Endothelial cell of umbilical vein (primary cell): ENCODE measurements at places on chromosomes 2 and 18.

DNA sequence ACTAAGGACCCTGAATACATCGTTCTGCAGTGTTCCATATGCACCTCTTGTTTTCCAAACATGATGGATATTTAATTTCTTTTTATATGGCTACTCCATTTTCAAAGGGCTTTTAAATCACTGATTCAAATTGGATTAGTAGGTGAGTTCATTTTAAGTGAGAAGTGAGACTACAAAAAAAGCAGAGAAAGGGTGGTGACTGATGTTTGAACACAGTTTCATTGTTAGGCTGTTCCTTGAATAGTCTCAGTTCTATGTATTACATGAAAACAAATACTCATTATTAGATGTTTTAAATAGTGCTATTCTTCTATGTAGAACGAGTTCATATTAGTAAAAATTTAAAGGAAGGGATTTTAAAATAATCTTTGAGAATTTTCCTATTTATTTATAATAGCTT lies 72.7 kb upstream of the STON1 start:
- DNase-seq: no peak

GRCh38 chr2:9908639-9909038 lies 42.9 kb upstream of the GRHL1 start:
- no peak for DNase-seq

DNA sequence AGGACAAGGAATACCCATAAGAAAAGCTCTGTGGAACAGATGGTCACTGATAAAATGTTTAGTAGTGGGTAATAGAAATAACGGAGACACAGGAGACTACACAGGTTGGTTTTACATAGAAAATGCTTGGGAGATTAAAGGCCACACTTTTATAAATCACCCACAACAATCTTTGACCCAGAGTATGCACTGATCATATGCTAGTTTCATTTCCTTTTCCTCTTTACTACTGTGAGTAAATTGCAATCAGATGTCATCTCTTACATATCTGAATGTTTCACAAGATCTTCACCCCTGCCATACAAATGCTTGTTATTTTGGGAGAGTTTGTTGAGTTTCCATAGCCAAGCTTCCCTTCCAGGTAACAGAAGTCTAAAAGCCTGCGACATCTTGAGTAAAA lies 978.4 kb upstream of the KLHL29 start:
- no peak for DNase-seq

GRCh38 chr2:208315081-208315788 lies 49.2 kb downstream of the PIKFYVE start:
- DNase-seq: no peak

- no peak for DNase-seq
Measured at GRCh38 chr2:111952871-111953452, 54.6 kb downstream of the MERTK start.

DNA sequence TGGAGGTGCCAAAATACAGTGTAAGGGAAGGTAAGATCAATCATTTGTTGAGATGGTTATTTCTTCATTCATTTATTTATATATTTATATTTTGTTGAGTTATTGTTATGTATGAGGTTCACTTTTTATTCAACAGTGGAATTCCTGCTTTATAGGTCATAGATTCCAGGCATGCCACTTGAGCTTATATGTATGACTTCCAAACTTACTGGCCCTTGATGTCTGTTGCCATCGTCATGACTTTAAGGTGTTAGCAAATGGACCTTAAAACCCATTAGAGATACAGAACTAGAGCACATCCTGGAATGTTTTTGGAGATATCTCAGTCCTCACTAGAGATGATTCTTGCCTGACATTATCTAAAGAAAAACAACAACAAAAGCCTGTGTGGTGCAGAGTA lies 25.9 kb downstream of the CCDC85A start:
- DNase-seq: no peak

DNA sequence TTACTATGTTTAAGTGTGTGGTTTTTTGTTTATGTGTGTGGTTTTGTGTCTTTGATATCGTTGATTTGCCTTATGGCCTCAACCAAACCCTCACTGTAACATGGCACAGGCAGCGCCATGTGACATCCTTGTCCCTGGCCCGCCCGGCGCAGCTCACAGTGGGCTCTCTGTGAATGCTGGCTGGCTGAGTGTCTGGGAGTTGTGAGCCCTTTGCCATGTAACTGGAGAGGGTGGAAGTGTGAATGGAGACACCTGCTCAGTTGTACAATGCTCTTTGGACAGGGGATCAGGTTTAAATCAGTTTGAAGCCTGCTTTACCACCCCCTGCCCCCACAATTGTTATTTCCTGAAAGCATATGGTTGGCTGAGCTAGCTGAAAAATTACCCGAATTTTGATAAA lies 41.8 kb downstream of the TCF7L1 start:
- DNase-seq: no peak

- no peak for DNase-seq
Measured at GRCh38 chr2:42008241-42008921, 39.4 kb upstream of the PKDCC start.

DNA sequence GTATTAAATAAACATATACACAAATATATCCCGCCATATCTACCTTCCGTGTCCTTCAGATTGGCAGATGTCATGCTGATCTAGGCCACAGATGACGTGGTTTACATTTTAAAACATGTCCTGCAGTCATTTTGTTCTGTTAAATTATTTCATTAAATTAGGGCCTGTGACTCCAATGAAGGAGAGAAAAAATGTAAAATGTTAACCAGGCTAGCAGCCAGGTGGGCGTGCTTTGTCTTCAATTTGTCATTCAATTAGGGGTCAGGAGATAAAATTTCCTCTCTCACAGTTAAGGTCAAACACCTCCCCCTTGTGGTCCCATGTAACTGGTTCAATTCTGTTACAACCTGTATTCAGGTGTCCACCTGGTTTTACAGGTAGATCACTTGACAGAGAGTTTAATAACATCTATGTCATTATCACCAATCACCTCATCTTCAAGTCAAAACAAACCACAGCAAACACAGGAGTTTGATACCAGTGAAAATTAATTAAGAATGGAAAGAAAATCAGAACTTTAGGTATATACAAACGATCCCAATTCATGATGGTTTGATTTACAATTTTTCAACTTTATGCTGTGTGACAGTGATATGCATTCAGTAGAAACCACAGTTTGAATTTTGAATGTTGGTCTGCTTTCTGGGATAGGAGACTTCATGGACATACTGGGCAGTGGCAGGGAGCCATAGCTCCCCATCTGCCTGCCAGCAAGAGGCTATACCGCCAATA lies 339.4 kb downstream of the CMPK2 start:
- no peak for DNase-seq

GRCh38 chr2:121134728-121135127 lies 150.3 kb downstream of the TFCP2L1 start:
- DNase-seq: no peak

DNA sequence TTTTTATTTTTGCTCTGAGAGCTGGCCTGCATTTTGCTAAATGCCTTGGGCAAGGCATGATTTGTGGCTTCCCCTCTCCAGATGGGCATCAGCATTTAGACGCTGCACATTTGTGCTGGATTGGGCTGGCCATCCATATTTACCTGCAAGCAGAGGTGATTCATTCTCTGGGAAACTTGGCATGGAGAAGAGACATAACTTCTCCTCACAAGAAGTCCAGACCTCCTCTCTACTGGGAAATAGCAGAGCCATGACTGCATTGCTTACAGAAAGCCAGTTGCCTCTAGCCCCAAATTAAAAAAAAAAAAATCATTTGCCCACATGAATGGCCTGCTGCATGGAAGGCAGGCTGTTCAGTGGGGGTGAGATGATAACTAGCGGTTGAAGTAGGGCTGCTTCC lies 120.1 kb downstream of the ACTR3 start:
- DNase-seq: no peak

GRCh38 chr2:170548304-170548703 lies 166.8 kb upstream of the SP5 start:
- DNase-seq: no peak

DNA sequence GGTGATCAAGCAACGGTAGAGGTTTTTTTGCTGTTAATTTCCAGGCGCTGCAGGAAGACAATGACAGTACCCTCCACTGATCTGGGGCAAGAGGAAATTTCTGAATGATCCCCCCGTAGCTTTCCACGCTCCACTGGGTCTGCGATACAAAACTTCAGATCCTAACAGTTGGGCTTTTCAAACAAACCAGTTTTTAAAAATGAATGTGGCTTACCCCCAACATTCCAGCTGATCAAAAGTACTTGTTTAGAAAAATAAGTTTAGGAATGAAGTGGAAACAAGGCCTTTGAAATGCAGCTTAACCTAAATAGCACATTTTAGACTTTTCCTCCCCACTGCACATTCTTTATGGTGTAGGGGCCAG lies 5.7 kb downstream of the ZFP36L2 start:
- no peak for DNase-seq

GRCh38 chr2:22901471-22902179 lies 483.4 kb upstream of the KLHL29 start:
- DNase-seq: no peak

DNA sequence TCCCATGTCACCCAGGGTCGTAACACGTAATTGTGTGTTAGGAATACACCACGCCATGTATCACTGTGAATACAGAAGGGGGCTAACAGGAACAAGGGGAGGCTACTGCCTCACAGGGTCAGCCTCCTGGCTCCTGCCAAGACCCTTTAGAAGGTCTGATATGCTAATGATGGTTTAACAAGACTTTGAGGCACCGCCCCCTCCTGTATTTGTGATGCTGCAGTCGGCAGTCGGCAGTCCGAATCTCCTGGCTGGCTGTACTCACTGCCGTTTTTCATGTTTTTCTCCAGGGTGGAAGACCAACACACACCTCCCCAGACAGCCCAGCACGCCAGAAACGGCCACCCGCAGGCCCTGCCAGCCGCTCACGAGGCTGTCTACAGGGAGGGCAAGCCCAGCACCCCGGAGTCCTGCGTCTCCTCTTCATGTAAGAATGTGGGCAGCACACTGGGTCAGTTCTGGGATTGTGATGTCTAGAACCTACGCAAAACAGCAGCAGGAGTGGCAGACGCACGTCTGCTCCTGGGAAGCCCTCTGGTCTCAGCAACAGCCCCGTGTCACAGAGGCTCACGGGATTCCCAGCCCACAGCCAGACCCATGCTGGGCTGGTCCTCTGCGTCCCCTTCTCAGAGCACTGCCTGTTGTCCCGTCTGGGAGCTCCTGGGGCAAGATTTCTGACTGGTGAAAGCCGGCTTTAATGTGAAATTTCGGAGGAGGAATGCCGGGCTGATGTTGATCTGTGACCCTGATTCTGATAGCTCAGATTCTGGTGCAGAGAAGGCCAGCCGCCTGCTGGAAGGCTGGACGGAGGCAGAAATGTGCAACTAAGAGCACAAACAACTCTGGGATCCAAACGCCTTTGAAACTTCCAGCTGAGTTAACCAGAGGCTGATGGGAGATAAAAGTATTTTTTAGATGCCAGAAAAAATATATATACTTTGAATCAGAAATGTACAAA lies 39.7 kb upstream of the B3GNT7 start:
- peak; percentile 44 for DNase-seq

DNA sequence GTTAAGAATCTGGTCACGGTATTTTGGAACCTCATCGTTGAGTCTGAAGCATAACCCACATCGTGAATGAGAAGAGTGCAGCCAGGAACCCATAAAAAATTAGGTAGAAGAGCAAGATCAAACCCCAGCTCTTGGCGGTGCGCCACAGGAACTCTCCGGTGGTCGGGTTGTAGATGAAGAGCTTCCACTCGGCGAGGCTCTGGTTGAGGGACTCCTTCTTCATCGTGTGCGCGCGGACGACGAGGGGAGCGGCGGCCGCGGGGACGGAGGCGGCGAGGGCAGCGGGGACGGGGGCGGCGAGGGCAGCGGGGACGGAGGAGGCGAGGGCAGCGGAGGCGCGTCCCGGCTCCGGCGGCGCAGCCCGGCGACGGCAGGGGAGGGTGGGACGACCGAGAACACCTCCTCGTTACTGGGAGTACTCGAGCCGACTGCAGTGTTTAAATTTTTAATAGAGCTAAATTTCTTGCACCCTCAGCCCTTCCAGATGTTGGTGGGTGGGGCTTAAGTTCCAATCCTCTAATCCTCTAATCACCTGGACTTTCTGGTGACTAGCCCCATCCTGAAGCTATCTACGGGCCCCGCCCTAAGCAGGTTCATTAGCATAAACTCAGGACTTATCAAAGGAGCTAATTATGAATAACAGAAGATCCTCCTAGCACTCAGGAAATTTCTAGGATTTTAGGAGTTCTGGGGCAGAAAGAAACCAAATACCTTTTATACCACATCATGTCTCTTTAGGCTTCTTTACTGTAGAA lies 20.4 kb upstream of the PAPOLG start:
- no peak for DNase-seq

- DNase-seq: no peak
Measured at GRCh38 chr18:48419277-48420022, 10.3 kb upstream of the ZBTB7C start.

DNA sequence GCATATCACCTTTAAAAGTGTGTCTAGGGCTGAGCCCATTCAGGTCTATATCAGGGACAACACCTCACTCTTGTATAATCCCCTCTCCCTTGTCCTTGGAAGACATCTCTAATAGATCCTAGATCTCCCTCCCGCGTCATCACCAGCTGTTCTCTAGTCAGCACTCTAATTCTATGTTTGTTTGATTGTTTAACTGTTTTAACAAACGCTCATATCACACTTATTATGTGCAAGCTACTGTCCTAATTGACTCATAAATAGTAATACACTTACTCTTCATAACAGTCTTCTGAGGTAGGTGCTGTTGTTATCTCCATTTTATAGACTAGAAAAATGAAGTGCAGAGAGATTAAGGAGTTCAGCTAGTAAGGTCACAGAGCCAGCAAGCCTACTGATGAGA lies 1.6 kb upstream of the ERMN start:
- DNase-seq: no peak

- no peak for DNase-seq
Measured at GRCh38 chr2:234029150-234029733, 21.3 kb upstream of the SPP2 start.

GRCh38 chr2:217897091-217897715 lies 105.6 kb downstream of the TNS1 start:
- no peak for DNase-seq

DNA sequence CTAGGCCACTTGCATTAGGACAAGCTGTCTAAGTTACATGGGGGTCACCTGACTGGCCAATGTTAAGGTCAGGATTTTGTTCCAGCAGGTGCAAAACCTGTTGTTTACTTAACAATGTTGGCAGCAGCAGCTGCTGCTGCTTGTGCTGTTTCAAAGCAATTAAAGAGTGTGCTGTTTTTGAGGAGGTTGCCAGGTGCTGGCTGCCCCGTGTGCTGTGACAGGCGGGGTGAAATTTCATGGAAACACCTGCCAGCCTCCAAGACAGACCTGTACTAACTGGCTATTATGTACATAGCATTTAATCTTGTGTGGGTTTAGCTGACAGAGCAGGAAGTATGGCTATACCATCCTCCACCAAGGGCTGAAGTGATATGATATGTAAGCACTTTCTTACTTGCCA lies 224.9 kb downstream of the ASXL3 start:
- no peak for DNase-seq

DNA sequence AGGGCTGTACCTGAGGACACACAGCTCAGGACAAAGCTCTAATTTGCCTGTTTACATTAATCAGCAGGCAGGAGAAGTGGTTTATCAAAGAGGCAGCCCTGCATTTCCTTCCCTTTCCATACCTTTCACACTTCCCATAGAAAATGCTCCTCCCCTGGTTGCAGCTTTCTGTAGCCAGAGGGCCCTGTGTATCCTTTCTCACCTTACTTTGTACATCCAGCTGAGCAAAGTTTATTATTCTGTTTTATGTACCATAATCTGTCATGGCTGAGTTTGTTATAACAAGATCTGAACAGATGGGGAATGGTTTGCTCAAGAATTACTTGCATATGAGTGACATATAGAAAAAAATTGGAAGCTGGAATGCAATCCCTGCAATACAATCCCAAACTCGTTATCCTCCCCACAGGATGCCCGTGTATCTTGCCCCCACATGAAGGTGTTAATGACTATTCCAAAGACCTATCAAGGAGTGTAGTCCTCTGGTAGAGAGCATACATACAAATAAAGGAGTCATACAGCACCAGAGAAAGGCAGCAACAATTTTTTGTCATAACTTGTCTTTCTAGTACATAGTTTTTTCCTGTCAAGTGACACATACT lies 1025.8 kb upstream of the KLHL29 start:
- no peak for DNase-seq
